Glutamatergic neuron (in vitro differentiated cells): ENCODE measurements at places on chromosomes 3 and 15. TPM values are rescaled to one million over a fixed set of nuclear protein-coding genes. Genes with fewer than 3 reads are reported as not detected.

Gene CYP1A2
- total RNA-seq: not detected

Gene DGKG
- 24.1 TPM for total RNA-seq

Gene GOLGA6D
- not detected for total RNA-seq

Gene SLC30A4
- 0.34 TPM for total RNA-seq

Gene SMAD6
- total RNA-seq: 0.83 TPM

Gene MEX3B
- total RNA-seq: 96.2 TPM

Gene ZNF774
- total RNA-seq: 6.7 TPM

Gene MST1R
- 8.6 TPM for total RNA-seq

Gene MYRIP
- total RNA-seq: 1.8 TPM

Gene CALML4
- 4.1 TPM for total RNA-seq

Gene TGM5
- not detected for total RNA-seq

Gene ZNF80
- total RNA-seq: not detected

Gene CCR9
- total RNA-seq: not detected

Gene RGMA
- total RNA-seq: 56.6 TPM

DNA sequence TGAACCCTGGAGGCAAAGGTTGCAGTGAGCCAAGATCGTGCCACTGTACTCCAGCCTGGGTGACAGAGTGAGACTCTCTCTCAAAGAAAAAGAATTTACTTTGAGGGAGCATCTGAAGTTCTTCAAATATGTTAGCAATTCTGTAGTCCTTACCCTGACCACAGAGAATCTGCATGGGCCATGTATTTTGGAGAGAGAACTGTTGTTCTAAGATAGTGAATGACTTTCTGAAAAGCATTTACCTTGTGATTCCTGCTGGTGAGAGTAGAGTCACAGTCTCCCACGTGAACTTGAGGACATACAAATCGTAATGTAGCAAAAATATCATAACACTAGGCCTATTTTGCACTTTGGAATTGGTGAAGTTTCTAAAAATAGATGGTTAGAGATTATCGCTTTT is 3.9 kb downstream of the BRK1 start:
- DNase-seq: no peak

GRCh38 chr3:33299395-33300081 is 22.3 kb downstream of the FBXL2 start:
- no peak for DNase-seq

- DNase-seq: no peak
These were observed 34.1 kb downstream of the CEP19 start for GRCh38 chr3:196677931-196678330.

DNA sequence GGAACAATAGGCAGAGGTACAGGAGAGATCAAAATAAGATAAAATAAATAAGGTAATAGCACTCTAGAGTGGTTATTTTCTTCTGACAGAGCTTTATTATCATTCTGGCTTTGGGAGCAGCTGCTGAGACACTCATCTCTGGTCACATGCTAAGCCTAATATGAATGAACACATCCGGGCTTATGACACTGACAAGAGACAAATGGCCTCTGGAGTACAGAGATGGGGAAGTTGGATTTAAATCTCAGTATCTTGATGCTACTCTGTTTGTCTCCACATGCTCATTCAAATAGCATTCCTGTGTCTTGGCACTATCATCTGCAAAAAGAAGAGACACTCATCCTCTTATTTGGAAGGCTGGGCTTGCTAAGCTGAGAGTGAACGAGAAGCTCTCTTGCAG is 55.6 kb downstream of the TMEM45A start:
- DNase-seq: no peak

- peak; percentile 80 for DNase-seq
These were observed 11.5 kb upstream of the CHAC1 start for GRCh38 chr15:40941528-40942336.

- no peak for DNase-seq
These were observed 11.6 kb upstream of the TAFA4 start for GRCh38 chr3:68943753-68944500.

GRCh38 chr3:59978979-59979378 is 929.2 kb upstream of the CFAP20DC start:
- no peak for DNase-seq

GRCh38 chr3:143309705-143310104 is 190.1 kb downstream of the CHST2 start:
- DNase-seq: no peak

DNA sequence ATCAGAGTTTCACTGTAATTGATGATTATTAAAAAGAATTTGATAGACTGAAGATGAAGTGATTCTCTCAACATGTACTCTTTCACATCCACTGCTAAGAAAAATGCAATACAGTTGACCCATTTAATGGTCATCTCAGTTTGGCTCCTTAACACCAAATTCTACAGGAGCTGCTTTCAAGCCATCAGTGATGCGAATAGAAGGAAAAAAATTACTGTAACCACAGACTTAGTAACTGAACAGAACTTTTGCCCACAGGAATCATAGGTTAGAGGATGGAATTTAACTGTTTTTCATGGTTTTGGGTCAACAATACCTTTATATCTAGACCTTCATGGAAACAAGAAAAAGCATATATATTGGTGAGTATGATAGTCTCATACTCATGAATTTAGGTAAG is 633.5 kb downstream of the CADM2 start:
- DNase-seq: no peak

GRCh38 chr15:73930371-73930770 is 4.1 kb downstream of the LOXL1 start:
- DNase-seq: peak; percentile 14

GRCh38 chr3:128551451-128551850 is 58.5 kb upstream of the GATA2 start:
- no peak for DNase-seq

GRCh38 chr3:88059380-88060170 is 520 bp downstream of the ZNF654 start:
- DNase-seq: no peak

DNA sequence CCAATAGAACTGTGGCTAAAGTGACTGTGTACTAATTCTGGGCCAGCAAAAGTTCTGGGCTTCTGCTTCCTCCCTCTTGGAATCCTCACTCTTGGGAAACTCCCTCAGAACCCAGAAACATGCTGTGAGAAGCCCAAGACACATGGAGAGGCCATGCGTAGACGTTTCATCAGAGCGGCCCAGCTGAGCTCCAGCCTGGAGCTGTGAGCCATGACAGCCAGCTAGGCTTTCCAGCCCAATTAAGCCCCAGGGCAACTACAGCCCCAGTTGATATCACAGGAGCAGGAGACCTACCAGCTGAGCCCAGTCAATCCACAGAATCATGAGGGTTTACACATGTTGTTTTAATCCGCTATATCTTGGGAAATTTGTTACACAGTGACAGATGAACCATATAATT is 43.6 kb upstream of the CNOT10 start:
- DNase-seq: peak; percentile 78

DNA sequence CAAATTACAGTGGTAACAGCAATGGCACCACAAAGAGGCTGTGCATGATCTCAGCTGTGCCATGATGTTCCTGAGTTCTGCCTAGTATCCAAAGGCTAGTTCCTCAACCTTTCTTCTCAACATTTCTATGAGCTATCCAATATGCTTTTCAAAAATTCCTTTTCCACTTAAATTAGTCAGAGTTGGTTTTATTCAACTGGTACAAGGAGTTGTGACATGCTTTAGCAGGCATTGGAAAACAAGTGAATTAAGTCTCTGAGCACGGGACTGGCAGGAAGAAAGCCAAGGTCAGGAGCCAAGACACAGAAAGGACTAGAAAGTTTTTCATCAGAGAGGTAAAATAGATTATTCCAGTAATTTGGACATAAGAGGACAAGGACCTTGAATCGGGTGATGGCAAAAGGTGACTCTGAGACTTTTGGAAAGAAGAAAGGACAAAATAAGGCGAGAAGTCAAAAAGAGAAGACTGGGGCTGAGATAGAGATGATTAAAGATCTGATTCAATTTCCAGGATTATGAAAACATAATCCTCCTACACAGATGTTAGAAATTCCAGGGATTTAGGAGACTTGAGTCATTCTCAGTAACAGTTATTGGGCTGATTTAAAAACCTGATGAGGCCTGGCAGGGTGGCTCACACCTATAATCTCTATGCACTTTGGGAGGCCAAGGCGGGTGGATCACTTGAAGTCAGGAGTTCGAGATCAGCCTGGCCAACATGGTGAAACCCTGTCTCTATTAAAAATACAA is 36.1 kb downstream of the PBRM1 start:
- no peak for DNase-seq

DNA sequence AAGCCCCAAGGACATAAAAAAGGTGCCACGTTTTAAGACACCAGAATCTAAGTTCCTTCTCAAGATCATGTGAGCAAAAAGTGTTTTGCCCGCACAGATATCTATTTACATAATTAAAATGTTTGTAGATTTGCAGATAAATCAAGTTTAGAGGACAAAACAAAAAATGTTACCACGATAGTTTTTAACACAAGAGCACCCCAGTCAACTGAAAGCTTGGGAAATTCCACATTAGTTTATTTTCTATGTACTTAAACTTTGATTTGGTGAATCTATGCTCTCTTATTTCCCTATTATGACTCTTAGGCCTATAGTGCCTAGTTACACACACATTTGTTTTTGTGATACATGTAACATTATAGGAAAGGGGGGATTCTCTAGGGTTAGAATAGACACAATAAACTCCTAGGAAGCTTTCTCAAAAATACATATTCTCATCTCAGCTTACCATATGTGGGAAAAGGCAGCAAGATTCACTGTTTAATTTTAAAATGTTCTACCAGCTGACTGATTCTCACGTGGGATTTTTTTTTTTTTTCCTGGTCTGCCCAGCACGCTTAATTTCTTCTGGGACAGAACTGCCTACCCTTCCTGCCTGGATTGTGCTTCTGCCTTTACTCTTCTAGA is 8.4 kb upstream of the LEKR1 start:
- DNase-seq: no peak

DNA sequence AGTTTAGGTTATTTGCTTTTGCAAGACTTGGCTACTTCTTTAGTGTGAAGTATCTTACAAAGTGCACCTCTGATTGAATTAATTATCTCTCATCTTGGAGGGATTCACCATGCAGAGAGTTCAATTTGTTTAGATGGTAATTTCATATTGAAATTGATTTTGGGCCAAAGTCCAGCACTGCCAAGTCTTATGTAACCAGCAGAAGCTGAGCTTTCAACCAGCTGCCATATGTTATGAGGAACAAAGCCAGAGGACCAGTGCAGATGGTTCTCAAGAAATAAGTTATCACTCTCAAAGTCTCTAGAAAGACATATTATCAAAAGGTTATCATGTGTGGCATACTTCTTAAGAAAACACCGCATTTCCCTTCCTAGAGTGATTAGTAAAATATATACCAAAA is 29.0 kb downstream of the ABHD6 start:
- no peak for DNase-seq

GRCh38 chr3:183745300-183746098 is 47.9 kb downstream of the YEATS2 start:
- no peak for DNase-seq

GRCh38 chr3:4771243-4771642 is 208.0 kb upstream of the BHLHE40 start:
- no peak for DNase-seq

DNA sequence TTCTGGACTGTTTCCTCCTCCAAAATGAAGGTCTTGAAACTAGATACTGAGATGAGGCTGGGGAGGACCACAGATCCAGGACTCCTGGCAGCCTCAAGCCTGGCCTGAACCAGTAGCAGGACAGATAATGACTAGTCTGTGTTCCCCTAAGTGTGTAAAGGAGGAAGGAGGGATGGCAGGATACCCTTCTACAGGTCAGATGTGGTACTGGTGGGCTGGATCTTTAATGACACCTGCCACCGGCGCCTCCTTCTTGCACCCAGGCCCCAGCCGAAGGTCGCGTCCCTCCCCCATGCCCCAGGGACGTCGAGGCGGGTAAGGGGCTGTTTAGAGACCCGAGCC is 556 bp downstream of the USP19 start:
- no peak for DNase-seq

GRCh38 chr3:31502803-31503221 is 29.9 kb upstream of the STT3B start:
- no peak for DNase-seq
